Mesothelial cell of epicardium (in vitro differentiated cells): ENCODE measurements at places on chromosomes 7 and 10.

DNA sequence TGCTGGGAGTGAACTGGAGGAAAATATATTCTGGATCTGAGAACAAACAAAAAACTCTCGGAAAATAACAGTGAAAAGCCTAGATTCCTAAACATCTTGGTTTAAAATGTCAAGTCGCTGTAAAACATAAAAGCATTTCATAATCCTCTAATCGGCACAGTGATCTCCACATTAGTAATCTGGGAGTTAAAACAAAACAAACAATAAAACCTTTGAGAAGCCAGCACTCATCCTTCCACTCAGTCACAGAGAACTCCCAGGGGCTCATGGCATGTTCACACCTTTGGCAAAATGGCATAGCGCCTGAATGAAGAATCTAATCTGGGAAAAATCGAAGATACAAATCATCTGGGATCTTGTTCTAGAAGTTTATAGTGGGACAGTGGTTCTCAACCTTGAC, 24.1 kb upstream of the HPS1 start:
- DNase-seq, result no peak

DNA sequence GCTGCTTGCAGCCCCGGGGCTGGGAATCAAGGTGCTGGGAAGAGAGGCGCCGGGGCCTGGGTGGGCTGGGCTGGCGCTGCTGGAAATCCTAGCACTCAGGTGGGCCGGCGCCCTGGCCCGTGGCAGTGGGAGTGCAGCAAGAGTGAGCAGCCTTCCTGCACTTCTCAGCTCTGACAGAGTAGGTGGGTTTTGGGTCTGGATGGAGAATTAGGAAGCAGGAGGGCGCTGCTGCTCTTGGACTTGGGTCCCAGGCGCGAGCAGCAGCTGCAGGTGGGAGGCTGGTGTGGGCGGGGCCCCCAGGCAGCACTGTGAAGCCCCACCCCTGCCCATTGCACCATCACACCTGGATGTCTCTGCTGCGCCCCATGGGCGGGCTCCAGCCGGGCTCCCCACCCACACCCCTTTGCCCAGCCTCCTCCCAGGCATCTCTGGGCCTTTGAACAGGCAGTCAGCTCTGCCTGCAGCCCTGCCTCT, 6.0 kb downstream of the BRI3 start:
- no peak for DNase-seq

- no peak for DNase-seq
These were observed 10.2 kb upstream of the COBL start for GRCh38 chr7:51326656-51327286.

GRCh38 chr7:1539181-1539881, 8.8 kb downstream of the MAFK start:
- DNase-seq, result no peak

GRCh38 chr7:51253157-51253556, 63.5 kb downstream of the COBL start:
- DNase-seq, result no peak

DNA sequence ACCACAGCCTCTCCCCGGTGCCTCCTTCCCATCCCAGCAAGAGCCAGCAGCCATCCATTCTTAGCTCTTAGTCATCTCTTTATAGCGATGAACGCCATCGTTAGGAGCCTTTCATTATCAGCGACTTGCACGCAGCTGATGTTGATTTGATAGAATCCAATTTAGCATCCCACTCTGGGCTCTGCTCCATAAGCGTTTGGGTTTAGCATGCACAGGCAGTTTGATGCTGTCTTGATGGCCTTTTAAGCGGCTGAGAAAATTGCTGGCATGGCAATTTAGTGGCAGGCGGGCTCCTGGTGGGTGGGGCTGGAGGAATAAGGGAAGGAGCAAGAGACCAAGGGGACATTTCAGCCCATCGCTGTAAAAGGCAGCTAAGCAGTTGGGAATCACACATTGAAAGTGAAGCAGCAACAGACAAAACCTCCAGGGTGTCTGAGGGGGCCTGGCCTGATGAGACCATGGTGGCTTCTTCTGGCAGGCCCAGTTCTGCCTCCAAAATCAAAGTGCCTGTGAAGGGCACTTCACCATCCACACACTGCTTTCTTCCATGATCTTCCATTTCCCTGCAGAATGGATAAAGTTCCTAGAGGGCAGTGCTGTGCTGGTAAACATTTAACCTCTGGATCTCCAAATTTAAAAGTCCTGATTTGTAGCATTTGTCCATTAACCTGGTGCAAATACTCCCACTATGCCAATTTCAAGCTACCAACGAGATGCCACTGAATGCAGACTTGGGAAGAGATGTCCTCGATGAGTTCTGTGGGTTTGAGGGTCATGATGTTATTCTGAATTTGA, 107.8 kb upstream of the PLXNA4 start:
- DNase-seq, result no peak

DNA sequence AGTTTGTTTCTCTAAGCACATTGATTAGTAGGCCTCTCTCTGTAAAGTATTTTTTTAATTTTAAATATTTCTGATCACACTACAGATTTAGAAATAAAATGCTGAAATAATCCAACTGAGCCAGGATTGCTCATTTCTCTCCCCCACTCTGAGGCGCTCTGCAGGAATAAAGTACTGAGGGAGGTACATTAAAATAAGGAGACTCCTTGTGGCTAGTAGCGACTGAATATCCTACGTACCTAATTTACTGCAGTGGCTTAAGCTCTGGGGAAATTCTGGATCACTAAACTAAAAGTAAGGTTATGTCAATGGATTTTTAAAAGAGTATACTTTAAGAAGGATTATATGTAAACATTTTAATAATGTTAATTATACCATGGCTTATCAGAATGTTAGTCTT, 75.2 kb downstream of the RTKN2 start:
- no peak for DNase-seq

DNA sequence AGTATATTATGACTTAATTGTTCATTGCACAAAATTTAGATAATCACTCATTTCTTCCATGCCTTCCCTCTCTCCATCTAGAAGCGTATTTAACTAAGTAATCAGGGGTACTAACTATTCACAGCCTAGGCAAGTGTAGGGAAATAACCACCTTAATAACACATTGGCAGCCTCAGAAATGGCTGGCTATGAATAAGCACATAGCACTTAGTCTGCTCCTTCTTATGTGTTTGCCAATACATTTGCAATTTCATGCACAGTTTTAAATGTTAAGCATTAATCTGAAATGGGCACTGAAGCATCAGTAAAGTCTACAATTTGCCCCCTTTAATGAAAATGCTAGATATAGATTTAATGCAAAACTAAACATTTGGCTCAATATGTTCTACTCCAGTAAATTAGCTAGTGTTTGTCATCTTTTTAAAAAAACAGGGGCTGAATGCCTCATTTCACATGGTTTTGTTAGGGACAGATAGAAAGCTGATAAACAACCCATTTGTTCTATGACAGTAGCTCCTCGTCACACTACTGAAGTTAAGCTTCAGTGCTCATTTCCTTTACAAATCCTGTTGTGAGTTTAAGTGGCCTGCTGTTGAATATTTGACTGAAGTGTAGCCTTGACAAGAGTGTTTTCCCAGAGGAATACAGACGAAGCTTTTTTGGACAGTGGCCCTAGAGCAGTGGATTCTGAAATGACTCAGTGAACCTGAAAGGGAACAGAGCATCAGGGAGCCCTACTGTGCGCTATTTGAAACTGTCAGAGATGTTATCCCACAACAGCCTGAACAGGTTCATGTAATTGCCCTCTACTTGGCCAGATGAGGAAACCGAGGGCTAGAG, 30.5 kb downstream of the HHEX start:
- no peak for DNase-seq

GRCh38 chr10:71661060-71661622, 58.4 kb downstream of the C10orf105 start:
- no peak for DNase-seq

GRCh38 chr7:24503506-24503905, 69.7 kb upstream of the PALS2 start:
- DNase-seq, result no peak

DNA sequence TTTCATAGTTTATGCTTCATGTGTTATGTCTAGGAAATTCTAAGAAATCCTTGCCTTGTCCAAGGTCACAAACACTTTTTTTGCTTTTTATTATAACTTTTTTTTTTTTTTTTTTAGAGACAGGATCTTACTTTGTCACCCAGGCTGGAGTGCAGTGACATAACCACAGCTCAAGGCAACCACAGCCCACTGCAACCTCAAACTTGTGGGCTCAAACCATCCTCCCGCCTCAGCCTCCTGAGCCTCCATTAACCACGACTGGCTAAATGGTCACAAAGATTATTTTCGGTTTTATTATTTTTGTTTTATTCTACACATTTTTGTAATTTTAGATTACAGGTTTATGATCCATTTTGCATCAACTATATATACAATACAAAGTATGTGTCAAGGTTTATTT, 7.1 kb upstream of the FAM204A start:
- no peak for DNase-seq

DNA sequence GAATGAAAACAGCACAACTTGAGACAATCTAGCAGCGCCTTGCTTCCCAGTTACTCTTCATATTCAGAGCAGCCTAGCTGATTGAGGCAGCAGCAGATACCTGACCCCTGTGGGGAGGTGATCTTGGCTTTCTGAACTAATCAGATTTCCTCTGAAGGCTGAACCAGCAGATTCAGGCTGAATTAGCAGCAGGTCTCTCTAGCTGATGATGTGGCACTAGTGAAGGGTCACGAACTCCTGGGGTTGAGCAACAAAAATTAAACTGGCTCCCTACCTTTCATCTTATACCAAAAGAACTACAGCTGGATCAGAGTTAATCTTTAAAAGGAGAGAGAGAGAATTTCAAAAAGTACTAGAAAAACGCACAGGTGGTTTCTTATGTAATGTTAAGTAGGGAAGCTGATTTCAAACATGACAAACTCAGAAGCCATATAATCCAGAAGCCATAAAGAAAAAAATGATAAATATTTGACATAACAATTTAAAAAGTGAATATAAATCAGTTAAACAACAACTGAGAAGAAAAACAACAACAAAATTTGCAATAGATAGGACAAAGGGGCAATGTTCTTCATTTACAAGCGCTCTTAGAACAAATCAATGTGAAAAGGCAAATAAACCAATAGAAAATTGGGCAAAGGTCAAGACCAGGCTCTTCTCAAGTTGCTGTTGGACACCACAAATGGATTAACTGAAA, 13.5 kb downstream of the SLC25A13 start:
- no peak for DNase-seq

DNA sequence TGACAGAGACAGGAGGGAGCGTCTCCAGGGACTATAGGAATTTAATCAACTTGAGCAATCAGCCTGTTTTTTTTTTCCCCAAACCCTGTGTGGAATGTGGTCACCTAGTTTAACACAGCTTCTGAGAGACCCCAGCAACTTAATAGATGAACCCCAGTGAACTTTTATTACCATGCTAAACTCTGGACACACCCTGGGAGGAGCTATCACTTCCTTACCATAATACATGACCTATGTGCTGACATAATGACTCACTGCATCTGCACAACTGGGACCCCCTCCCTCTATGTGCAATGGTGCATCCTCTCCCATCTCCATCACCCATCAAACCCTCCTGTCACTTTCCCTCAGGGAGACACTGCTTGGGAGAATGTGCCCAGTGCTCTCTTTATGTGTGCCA, 83.7 kb downstream of the EPC1 start:
- DNase-seq, result no peak

DNA sequence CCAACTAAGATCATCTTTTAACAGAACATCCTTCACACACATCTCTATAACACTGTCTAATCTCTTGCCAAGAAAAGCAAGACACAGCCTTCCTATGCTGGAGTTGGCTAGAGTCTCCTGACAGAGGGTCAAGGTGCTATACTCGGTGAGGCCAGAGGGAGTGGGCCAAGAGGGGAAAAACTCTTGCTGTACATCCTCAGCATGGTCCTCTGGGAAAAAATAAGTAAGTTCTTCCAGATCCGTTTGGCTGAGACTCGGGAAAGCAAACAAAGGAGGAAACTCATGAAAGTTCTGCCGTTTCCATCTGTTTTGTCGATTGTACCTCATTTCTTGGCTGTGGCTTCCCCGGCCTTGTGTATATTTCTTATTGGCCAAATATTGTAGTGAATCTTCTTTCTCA, 33.9 kb downstream of the VWDE start:
- DNase-seq, result no peak

DNA sequence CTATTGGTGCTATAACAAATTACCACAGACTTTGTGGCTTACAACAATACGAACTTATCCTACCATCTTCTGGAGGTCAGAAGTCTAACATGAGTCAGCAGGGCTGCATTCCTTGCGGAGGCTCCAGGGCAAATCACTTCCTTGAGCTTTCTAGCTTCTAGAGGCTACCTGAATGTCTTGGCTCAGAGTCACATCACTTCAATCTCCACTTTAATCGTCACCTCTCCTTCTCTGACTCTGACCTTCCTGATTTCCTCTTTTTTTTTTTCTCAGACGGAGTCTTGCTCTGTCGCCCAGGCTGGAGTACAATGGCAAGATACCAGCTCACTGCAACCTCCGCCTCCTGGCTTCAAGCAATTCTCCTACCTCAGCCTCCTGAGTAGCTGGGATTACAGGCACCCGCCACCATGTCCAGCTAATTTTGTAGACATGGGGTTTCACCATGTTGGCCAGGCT, 44.6 kb upstream of the ANAPC16 start:
- DNase-seq, result no peak

DNA sequence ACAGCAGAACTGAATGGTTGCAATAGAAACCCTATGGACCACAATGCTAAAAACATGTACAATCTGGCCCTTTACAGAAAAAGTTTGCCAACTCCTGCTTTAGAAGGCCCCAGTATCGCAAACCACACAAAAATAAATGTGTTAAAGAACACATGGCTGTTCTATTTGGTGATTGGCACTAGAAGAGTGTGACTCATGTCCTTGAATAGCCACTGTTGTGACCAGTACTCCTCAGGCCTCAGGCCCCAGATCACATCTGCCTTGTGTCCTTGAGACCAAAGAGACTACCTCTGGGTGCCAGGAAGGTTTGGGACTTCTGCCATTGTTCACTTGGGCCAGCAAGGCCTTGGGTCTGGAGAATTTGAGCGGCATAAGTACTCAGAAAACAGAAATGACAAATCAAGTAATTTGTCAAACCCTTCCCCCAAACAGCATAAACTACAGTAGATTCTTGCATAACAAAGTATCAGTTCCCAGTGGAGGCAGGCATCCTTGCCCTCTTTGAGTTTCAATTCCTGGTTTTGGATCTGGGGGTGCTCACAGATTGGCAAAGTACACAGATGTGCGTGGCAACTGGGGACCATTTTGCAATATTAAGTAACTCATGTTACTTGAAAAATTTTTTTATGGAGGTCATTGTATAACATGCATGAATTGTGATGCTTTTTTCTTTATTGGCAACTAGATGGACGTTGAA, 50.2 kb downstream of the MTURN start:
- DNase-seq, result no peak

DNA sequence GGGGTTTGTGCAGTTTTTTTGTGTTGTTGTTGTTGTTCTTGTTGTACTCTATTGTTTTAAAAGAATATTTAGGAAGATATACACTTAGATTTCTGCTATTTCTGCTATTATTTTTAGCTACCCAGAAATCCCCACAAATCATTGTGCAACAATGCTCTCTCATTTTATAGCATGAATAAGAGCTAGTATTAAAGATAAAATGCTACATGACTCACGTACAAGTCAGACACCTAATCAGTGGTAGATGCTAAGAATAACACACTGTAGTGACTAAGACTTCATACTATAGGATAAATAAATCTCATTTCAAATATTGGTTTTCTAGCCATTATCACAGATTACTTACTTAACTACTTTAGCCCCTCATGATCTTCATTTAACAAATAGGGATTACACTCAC, 920.5 kb downstream of the KCNMA1 start:
- no peak for DNase-seq
